ENCODE measurements at places on chromosomes 4 and X.

- no peak for DNase-seq
Observed at GRCh38 chr4:155904331-155904730, 835 bp downstream of the TDO2 start.

DNA sequence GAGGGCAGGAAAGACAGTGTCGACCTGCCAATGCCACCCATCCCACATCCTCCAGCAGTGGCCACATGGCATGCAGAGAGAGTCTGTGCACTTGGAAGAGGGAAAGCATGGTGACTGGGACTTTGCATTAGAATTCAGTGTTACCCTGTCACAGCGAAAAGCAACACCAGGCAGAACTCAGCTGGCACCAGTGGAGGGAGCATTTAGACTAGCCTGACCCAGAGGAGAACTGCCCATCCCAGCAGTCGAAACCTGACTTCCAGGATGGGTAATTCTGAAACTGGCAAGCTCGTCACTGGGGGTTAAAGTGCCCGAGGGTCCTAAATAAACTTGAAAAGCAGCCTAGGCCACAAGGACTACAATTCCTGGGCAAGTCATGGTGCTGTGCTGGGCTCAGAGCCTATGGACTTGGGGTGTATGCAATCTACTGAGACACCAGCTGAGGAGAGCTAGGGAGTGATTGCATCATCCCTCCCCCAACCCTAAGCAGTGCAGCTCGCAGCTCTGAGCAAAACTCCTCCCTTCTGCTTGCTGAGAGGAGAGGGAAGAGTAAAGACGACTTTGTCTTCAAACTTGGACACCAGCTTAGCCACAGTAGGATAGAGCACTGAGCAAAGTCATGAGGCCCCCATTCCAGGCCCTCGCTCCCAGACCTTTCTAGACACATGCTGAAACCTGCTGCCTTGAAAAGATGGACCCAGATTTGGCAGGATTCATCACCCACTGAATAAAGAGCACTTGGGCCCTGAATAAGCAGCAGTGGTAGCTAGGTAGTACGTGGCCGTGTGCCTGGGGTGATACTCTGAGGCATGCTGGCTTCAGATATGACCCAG is 68.8 kb downstream of the DDX60L start:
- no peak for DNase-seq

DNA sequence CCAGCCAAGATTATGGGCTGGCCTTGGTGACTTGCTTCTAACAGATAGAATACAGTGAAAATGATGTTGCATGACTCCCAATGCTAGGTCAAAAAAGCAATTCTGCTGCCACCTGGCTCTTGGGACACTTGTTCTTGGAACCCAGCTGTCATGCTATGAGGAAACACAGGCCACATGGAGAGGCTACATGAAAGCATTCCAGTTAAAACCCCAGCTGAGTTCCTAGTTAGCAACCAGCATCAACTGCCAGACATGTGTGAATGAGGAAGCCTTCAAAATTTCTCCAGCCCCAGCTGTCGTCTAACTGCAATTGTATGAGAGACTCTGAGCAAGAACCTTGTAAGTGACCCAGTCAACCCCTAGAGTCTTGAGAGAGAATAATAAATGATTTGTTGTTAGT is 105.2 kb upstream of the FGF16 start:
- no peak for DNase-seq

- DNase-seq = peak; percentile 13
Observed at GRCh38 chr4:38752372-38752940, 30.3 kb downstream of the TLR10 start.

DNA sequence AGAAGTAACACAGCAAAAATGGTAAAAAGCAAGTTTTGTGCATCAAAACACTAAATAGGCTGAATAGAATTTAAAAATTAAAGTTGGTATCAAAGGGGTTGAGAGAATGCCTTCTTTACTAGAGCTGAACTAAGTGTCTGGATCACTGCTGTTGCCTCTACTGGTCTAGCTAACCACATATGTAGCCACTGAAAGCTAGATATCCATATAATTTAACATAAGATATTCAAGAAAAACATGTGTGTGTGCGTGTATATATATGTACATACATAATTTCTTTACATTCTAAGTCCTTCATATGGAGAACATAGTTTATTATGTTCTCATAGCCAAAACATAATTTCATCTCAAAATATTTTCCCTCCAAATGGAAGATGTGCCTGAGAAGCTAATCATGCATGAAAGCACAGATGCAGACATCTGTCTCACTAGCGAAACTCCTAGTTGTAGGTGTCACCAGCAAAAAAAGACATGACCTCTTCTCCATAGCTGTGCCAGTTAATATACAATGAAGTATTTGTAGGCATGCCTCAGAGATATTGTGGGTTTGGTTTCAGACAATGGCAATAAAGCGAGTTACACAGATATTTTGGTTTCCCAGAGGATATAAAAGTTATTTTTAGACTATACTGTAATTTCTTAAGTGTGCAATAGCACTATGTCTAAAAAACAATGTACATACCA is 47.3 kb downstream of the PDE5A start:
- no peak for DNase-seq

DNA sequence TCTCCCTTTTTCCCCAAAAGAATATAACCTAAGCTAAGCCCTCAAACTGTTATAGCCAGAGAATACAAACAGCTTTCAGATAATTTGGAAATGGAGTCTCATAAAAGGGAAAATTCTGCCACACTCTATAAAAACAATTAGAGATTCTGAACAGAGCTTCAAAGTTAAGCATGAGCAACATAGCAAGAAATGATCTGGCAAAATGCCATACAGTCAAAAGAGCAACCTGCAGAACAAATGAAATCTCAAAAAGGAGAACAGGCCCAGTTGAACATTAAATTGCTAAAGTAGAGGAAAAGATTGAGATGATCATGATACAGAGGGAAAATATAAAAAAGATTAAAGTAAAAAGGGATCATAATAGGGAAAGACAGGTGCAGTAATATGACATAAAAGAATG is 250.5 kb downstream of the TLL1 start:
- DNase-seq = no peak

DNA sequence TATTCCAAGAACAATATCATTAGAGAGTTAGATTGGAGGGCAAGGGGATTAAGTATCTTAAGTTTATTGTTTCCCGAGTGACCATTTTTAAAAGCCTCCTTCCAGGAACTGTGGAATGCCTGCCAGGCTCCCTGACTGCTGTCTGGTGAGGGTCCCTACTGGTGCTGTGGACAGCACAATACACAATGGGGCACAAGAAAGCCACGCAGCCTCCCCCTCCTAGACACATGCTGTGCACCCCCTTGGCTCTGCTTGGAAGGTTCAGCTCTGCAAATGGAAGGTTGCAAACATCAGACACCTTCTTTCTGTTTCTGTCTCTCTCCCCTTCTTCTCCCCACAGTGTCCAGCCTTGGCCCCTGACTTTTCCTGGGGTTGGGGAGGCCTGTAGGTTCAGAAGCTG is 153.2 kb downstream of the SHROOM3 start:
- DNase-seq = no peak

GRCh38 chrX:151177141-151178027 is 1.0 kb downstream of the GPR50 start:
- no peak for DNase-seq

DNA sequence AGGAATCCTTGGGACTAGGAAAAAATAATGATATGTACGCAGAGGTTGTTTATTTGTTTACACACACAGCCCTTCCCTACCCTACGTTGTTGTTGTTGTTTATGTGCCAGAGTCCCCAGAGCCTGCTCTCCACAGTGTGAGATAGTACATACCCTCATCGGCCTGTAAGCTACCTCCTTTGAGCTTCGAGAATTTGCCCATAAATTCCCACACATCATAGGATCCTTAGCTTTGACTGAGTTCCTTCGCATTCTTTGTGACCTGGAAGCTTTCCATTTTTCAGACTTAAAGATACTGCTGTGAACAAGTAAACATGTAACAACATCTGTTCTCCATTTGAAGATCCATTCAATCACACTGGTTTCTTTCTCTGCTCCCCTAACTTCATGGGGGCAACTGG is 114.5 kb downstream of the IRF2 start:
- no peak for DNase-seq

DNA sequence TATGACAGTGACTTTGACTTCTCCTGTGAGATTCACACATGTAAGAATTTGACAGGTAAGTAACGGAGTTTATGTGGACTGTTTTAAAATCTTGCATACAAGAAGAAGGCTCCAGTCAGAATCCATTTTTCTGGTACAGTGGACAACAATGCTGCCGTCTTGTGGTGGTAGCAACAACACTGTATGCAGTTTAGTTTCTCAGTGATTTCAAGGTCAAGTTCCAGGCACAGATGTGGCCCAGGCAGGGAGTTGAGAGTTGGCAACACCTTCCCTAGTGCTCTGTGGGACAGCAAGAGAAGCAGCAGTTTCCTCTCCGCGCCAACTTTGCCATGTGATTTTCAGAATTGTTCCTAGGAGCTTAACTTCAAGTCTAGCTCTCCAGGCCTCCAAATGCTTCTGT is 56.0 kb upstream of the STPG2 start:
- no peak for DNase-seq

DNA sequence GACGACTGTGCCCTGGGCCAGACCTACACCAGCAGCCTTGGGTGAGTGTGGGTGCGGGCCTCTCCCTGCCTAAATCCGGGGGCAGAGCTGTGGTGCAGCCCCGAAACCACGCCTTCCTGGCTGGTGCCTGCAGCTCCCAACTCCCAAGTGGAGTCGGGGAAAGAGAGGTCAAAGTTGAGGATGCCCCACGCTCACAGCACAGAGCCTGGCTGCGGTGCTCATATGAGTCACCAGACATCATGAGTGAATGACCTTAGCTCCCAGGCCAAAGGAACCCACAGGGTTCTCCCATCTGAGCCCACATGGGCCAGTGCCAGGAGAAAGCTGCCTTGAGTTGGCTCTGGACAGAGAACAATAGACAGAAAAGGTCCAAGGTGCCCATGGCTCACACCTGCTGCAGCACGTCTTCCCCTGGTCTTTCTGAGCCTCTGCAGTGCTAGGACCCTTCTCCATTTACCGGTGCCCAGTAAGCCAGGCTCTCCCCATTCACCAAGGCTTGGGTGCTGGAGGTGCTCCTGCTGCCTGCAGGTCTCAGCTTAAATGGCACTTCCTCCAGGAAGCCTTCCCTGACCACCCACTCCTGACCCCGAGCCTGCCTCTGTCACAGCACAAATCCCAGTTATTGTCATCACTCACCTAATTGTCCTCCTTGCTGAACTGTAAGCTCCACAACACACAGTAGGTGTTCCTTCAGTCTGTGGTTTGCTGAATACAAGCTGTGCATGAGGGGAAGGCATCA is 224.2 kb downstream of the AFAP1 start:
- no peak for DNase-seq

GRCh38 chr4:18014269-18014668 is 7.3 kb downstream of the LCORL start:
- no peak for DNase-seq

GRCh38 chrX:136146614-136147314 is 569 bp upstream of the FHL1 start:
- DNase-seq = no peak
